ENCODE measurements at places on chromosomes 11 and 22.

DNA sequence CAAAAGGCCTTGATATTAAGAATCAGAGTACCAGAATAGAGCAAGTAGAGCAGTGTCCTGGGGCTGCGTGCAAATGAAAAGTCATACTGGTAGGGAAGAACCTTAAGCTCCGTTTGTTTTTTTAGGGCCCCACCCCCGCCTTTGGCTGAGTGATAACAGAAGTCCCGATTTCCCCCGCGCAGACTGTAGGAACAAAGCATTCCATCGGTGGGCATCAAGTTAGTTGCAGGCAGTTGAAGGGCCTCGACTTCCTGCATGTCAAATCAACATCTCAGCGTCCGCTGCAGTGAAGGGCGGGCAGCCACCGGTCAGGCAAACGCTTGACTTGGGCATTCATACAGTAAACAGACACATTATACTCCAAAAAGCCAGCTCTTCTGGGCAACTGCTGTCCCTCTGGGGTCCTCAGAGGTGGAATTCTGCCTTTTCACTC is 11.7 kb downstream of the LRP4 start:
- no peak for DNase-seq

- no peak for DNase-seq
Observed at GRCh38 chr22:36227396-36227795, 11.9 kb downstream of the APOL2 start.

GRCh38 chr22:31626427-31627150 is 35.4 kb downstream of the PISD start:
- DNase-seq: no peak

DNA sequence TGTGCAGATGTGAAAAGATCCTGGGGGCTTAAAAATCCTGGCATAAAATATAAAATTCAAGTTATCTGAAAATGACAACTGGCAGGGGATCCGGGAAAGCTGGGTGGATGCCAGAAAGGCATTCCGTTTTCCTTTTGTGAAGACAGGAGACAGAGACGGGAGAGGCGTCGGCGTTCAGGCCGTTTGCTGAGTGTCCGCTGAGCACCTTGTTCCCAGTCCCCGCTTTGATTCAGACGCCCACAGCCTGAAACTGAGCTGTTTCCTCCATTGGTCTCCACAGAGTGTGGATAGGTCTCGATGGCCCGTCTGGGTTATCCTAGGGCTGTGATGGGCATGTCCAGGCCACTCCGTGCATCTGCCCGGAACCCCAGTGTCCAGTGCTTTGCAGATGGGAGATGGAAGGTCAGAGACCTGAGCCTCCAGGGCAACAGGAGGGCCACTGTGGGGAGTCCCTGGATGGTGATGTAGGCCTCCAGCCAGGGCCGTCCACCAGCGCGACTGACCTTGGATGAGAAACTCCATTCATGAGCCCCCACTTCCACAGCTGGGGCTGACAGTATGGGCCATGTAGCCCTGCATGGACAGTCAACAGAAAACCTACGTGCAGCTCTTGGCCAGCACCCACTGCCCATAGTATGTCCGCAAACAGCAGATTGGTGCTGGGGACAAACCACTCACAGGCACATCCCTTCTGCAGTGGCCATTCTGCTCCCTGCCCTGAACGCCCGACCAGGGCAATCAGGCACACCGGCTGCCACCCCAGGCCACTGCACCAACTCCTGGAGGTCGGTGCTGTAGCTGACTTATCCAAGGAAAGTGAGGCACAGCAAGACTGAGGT is 11.6 kb downstream of the MRGPRF start:
- DNase-seq: no peak

DNA sequence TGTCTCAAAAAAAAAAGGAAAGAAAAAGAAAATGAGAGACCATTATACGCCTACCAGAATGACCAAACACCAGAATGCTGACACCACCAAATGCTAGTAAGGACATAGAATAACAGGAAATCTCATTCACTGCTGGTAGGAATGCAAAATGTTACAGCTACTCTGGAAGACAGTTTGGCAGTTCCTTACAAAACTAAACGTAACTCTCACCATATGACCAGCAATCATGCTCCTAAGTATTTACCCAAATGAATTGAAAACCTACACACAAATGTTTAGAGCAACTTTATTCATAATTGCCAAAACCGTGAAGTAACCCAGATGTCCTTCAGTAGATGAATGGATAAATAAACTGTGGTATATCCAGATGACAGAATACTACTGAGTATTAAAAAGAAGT is 7.2 kb downstream of the CHKA start:
- DNase-seq: no peak

DNA sequence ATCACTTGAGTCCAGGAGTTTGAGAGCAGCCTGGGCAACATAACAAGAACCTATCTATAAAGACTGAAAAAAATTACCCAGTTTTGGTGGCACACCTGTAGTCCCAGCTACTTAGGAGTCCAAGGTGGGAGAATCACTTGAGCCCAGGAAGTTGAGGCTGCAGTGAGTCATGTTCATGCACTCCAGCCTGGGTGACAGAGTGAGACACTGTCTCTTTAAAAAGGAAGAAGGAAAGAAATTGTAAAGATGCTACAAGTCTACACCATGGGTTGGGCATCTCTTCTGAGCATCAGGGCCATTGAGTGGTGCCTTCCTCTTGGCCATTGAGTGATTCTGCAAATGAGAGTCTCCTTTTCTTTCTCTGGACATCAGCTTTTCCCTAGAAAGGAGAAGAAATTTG is 15.7 kb upstream of the MTMR3 start:
- no peak for DNase-seq

DNA sequence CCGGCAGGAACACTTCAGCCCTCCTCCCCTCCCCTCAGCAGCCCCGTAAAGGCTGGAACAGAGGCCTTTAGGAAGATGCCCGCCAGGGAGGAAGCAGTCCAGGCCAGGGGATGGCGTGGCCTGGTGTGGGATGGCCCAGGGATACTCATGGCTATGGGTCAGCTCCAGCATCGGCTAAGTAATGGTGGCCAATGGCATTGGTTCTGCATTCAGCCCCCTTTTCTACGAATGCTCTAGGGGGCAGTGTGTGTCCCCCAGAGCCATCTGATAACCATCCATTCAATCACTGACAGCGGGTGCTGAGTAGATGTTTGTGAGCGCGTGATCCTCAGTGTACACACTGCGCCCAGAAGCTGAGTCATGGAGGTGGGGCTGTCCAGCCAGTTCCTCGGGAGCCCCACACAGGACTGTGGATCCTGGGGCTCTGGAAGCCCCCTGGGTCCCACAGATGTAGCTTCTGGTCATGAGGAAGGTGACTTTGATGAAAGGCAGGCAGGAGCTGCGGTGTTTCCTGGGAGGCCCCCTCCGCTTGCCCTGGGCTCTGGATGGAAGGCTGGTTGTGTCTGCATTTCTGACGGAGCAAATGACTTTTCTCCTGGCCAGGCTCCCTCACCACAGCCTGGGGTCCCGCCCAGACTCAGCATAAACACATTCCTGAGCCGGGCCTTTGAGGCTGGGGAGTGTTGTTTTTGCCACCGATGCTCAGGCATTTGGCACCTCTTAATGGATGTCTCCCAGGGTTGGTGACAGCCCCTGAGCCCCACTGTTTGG is 46.5 kb downstream of the FBLN1 start:
- no peak for DNase-seq

GRCh38 chr11:37774441-37774840 is 1176.4 kb upstream of the RAG2 start:
- no peak for DNase-seq

DNA sequence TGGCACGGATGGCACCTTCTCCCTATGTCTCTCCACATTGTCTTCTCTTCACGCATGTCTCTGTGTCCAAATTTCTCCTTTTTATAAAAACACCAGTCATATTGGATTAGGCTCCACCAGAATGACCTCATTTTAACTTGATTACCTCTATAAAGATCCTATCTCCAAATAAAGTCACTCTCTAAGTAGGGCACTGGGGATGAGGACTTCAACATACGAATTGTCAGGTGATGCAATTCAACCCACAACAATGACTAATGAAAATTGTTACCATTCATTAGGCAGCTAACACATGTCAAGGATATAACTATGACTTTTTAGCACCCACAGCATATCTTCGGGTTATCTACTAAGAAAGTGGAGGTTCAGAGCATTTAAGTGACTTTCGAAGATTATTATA is 55.5 kb upstream of the USP47 start:
- DNase-seq: no peak

- DNase-seq: no peak
Observed at GRCh38 chr11:119167933-119168332, 592 bp upstream of the NLRX1 start.

DNA sequence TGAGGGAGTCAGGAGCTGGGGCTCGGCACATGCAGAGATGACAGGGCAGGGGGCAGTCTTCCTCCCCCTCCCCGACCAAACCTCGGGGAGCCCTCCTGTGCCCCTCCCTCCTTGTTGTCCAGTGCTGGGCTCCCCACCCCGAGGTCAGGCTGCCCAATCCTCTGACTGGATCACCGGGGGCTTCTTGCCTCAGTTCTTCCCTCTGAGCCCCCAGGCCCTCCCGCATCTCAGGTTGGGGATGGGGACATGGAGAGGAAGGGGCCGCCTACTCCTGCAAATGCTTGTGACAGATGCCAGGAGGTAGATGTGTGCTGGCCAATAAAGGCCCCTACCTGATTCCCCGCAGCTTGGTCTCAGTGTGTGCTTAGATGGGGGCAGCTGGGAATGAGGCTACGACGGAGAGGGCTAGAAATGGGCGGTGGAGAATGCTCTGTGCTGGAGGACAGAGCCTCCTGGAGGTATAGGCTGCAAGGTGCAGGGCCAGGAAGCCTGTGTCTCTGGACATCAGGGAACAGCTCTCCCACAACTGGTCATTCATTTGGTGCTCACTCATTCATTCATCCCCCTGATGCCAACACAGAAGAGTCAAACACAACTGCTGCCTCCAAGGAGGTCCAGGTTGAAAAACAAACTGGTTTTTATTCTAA is 8.4 kb downstream of the RHBDD3 start:
- no peak for DNase-seq

DNA sequence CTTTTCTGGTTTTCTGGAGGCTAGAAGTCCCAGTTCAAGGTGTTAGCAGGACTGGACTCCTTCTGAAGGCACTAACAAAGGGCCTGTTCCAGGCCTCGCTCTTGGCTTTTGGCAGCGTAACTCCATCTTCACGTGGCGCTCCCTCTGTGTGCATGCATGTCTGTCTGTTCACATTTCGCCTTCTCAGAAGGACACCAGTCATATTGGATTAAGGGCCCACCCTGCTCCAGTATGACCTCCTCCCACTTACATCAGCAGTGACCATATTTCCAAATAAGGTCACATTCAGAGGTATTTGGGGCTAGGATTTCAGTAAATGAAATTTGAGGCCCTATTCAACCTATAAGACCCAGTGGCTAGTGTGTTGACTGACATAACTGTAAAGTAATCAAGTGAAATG is 20.0 kb downstream of the APLP2 start:
- no peak for DNase-seq

DNA sequence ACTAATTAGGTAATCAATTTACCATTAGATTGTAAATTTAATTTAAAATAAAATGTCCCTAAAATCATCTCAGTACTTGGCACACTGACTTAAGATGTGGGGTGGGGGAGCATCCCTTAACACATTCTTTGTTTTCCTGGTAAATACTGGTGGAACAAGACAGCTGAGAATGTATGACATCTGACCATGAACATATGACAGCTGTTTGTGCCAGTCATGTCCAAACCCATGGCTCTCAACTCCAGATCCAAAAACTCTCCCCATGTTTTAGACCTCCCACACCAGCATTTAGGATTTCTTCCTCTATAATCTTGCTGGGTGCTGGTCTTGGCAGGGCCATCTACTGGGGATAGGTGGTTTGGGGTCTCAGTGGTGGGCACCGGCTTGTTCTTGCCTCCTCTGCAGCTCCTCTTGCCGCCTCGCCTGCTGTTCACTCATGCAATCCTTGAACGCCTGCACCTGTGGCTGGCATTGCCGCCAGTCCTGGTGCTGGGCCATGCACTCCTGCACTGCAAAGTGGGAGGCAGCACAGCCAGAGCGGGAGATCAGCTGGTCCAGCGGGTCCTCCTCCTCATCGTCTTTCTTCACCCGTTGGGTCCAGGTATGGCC is 3.8 kb downstream of the COA4 start:
- DNase-seq: no peak

DNA sequence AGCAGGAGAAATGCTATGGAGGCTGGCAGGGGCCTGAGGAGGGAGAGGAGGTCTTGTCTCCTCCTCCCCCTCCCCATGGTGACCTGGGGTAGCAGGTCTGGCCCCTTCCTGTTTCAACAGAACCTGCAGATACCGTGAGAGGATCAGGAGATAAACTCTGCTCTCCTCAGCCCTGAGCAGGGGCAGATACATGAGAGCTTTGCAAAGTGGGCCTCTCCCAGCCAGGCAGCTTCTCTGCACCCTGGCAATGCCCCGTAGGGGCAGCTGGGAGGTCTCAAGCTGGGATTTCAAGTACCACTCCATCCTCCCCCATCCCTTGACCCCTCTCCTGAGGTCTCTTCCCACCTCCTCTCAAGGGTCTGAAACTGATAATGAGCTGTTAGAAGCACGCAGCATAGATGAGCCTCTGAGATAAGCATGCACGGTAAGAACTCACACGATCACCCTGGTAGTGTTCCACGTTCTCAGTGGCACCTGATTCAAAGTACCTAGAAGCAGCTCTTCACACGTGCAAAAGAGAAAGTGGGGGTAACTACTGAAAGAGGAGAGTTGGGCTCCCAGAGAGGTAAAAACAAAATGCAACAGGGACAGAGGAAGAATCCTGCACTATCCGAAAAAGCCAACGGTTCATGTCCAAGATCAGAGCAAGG is 4.9 kb upstream of the CCDC86 start:
- DNase-seq: no peak

- DNase-seq: no peak
Observed at GRCh38 chr11:2838091-2838490, 47.5 kb downstream of the CDKN1C start.

GRCh38 chr11:61764606-61765260 is 12.3 kb downstream of the MYRF start:
- DNase-seq: no peak

DNA sequence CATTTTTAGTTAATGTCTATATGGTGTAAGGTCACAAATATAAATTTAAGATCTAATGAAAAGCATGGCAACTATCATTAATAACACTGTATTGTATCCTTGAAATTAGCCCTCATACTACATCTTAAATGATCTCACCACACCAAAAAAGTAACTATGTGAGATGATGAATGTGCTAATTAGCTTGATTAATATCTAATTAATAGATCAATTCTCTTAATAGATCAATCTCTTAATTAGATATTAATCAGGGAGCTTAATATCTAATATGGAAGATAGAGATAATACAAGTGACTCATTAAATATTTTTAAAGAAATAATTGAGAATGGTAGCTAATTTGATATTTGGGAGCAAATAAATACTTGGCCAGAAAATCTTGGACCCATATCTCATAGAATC is 178.5 kb upstream of the FAT3 start:
- no peak for DNase-seq

DNA sequence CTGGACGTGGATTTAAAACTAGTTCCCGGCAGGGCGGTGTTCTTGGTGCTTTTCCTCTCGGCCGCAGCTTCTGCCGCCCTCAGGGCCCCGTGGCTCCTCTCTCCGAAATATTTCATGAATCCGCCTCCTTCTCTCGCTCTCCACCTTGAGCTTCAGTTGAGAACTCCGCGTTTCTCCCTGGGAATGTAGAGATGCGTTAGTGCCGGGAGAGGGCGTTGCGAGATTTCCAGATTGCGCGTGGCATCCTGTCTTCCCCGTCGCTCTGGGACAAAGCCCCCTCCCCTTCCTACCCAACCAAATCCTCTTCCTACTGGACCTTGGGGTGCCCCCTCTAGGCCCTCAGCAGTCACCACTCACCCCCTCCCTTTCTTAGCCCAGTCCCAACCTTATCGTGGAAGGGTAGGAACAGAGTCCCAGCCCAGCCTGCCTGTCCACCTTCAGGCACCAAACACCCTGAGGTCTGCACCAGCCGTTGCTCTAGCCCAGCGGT is 15.5 kb upstream of the RAC2 start:
- DNase-seq: no peak
